ENCODE measurements at places on chromosomes 1 and 21. TPM values are rescaled to one million over a fixed set of nuclear protein-coding genes. Genes with fewer than 3 reads are reported as not detected.

The HSPG2 gene
- total RNA-seq: 3.7 TPM

The CELA2A gene
- not detected for total RNA-seq

DNA sequence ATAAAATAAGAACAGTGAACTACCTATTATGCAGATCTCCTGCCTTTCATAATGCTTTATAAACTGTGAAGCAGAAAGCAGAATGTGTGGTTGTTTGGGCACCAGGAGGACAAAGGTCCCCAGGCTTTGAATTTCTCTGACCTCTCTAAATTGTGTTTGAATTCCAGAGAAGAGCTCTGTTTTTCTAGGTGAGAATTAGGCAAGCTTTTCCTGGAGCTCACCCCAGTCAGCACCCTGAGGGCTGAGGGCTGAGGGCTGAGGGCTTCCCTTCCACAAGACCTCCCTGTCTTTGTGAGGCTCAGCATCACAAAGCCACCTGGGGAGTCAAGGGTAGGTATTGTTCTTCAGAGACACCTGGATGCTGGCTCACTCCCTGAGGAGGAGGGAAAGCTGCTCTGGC, 45.5 kb upstream of the LRIG2 start:
- no peak for DNase-seq

- DNase-seq: no peak
Measured at GRCh38 chr1:203299169-203299568, 6.2 kb upstream of the BTG2 start.

GRCh38 chr1:210662291-210663050, 333.8 kb downstream of the HHAT start:
- DNase-seq: no peak

DNA sequence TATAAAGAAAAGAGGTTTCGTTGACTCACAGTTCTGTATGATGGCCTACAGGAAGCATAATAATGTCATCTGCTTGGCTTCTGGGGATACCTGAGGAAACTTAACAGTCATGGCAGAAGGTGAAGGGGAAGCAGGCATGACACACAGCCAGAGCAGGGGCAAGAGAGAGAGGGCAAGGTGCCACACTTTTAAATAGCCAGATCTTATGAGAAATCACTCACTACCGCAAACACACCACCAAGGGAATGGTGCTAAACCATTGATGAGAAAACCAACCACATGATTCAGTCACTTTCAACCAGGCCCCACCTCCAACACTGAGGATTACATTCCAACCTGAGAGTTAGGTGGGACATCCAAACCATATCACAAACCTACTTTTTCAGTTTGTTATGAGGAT, 245.9 kb upstream of the SGIP1 start:
- DNase-seq: no peak

- no peak for DNase-seq
Measured at GRCh38 chr1:22247527-22248245, 104.8 kb upstream of the WNT4 start.
